Natural killer cell treated with Interleukin-12 subunit alpha and Interleukin-12 subunit beta and Interleukin-15 and Interleukin-18, amount 100 ng/mL, for 72 hours (primary cell): ENCODE measurements at places on chromosomes 2 and 18. TPM values are rescaled to one million over a fixed set of nuclear protein-coding genes. Genes with fewer than 3 reads are reported as not detected.

DNA sequence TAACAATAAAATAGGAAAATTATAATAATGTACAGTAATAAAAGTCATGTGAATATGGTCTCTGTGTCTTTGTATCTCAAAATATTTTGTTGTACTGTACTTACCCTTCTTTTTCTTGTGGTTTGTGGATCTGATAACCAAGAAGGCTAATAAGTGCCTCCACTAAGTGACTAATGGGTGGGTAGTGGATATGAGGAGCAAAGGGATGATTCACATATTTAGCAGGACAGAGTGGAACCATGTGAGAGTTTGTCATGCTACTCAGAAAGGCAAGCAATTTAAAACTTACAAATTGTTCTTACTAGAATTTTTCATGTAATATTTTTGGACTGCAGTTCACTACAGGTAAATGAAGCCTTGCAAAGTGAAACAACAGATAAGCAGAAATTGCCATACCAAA, 1241.2 kb upstream of the CDH2 start:
- no peak for DNase-seq
- H3K36me3 ChIP-seq = peaks cover 5% of the 10 kb centered on the region
- no peaks in the 10 kb centered on the region for H3K27me3 ChIP-seq
- no peak overlapping the region for H3K27ac ChIP-seq
- H3K4me1 ChIP-seq = no peaks in the 10 kb centered on the region

GRCh38 chr2:120343433-120344105, 2.4 kb upstream of the INHBB start:
- no peaks in the 10 kb centered on the region for H3K36me3 ChIP-seq
- DNase-seq = no peak
- H3K4me3 ChIP-seq = peak overlapping the region; percentile 70
- H3K27me3 ChIP-seq = peaks cover 33% of the 10 kb centered on the region
- no peak overlapping the region for H3K27ac ChIP-seq
- H3K4me1 ChIP-seq = peaks cover 14% of the 10 kb centered on the region

The AGXT gene
- total RNA-seq = not detected

The WDR7 gene
- total RNA-seq = 51.1 TPM
